Activated T-helper 1 cell treated with anti-CD3 and anti-CD28 coated beads, Interleukin-12 subunit alpha, Interleukin-12 subunit beta, Interleukin-2, Interleukin-4 antibody, amounts not matched to agents 30 ng/mL and 10 ng/mL and 1 ng/mL, durations not matched to agents 14 hours and 24 hours and 36 hours (primary cell): ENCODE measurements at places on chromosomes 3 and 15. TPM values are rescaled to one million over a fixed set of nuclear protein-coding genes. Genes with fewer than 3 reads are reported as not detected.

CAMKV gene
- 0.96 and 1.0 TPM in 2 replicates for total RNA-seq

DNA sequence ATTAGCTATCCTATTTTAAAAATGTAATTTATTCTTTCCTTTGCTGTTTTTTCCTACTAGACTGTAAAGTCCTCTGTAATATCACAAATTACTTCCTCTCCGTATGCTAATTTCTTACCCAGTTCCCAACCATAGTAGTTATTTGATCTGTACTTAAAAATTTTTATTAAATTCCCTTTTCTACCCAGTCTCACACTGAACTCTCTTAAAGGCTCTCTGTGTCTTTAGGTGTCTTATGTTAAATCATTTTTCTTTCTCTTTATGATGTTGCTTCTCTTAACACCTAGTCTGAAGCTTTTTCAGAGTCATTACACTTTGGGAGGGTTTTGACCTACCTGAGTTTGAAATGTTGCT lies 378.6 kb downstream of the NSUN3 start:
- no peaks in the 10 kb centered on the region for H3K36me3 ChIP-seq
- no peaks in the 10 kb centered on the region for H3K27me3 ChIP-seq
- DNase-seq, result no peak
- no peak overlapping the region for H3K4me3 ChIP-seq
- H3K27ac ChIP-seq, result no peak overlapping the region

- H3K27ac ChIP-seq, result no peak overlapping the region
- H3K27me3 ChIP-seq, result no peaks in the 10 kb centered on the region
- H3K4me3 ChIP-seq, result no peak overlapping the region
- H3K4me1 ChIP-seq, result no peaks in the 10 kb centered on the region
These were observed 475.3 kb downstream of the FHIT start for GRCh38 chr3:60775985-60776384.

COPG1 gene
- 157 and 160 TPM in 2 replicates for total RNA-seq

GOLGA8J gene
- total RNA-seq, result 0.23 TPM in 1 of 2 replicates, not detected in the other

NDUFB4 gene
- total RNA-seq, result 107 and 108 TPM in 2 replicates

- H3K36me3 ChIP-seq, result no peaks in the 10 kb centered on the region
- peaks cover 10% of the 10 kb centered on the region for H3K4me1 ChIP-seq
- peaks cover 7% of the 10 kb centered on the region for H3K27me3 ChIP-seq
- H3K4me3 ChIP-seq, result no peak overlapping the region
- H3K27ac ChIP-seq, result no peak overlapping the region
- no peak for DNase-seq
These were observed 123.6 kb upstream of the SMAD3 start for GRCh38 chr15:66941791-66942190.

- H3K27me3 ChIP-seq, result no peaks in the 10 kb centered on the region
- H3K36me3 ChIP-seq, result no peaks in the 10 kb centered on the region
- no peak for DNase-seq
- no peaks in the 10 kb centered on the region for H3K4me1 ChIP-seq
These were observed 56.1 kb upstream of the C3orf49 start for GRCh38 chr3:63762934-63763550.

DNA sequence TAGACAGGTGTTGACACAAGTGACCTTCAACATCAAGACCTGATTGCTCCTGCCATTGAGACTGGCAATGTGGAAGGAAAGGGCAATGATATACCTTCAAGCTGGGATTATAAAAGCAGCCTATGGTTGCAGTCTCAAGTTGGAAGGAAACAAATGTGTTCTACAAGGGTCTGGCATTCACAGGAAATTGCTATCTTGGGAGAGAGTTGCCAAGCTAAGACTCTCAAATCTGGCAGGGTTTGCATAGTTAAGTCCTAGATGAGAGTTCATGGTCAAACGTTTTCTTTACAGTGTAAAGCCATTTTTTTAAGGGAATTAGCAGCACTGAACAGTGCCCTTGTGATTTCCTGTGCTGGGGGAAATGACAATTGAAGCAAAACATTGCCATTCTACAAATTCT lies 546.9 kb upstream of the CFAP20DC start:
- H3K4me3 ChIP-seq, result no peak overlapping the region
- no peak for DNase-seq
- peaks cover 10% of the 10 kb centered on the region for H3K27me3 ChIP-seq
- no peaks in the 10 kb centered on the region for H3K36me3 ChIP-seq
- no peaks in the 10 kb centered on the region for H3K4me1 ChIP-seq

GOLGA6L10 gene
- total RNA-seq, result 0.32 and 1.2 TPM in 2 replicates

GRCh38 chr15:65420975-65421359 lies 1.8 kb downstream of the IGDCC4 start:
- H3K36me3 ChIP-seq, result peaks cover 5% of the 10 kb centered on the region
- DNase-seq, result no peak
- H3K4me3 ChIP-seq, result no peak overlapping the region
- peaks cover 64% of the 10 kb centered on the region for H3K27me3 ChIP-seq
- H3K4me1 ChIP-seq, result peaks cover 14% of the 10 kb centered on the region

CHRFAM7A gene
- total RNA-seq, result not detected in 2 replicates

NR2E3 gene
- total RNA-seq, result not detected in 2 replicates

- H3K27ac ChIP-seq, result no peak overlapping the region
- no peaks in the 10 kb centered on the region for H3K4me1 ChIP-seq
- H3K36me3 ChIP-seq, result no peaks in the 10 kb centered on the region
- no peak for DNase-seq
- peaks cover 4% of the 10 kb centered on the region for H3K27me3 ChIP-seq
These were observed 225.3 kb downstream of the XXYLT1 start for GRCh38 chr3:195045481-195046210.

DNA sequence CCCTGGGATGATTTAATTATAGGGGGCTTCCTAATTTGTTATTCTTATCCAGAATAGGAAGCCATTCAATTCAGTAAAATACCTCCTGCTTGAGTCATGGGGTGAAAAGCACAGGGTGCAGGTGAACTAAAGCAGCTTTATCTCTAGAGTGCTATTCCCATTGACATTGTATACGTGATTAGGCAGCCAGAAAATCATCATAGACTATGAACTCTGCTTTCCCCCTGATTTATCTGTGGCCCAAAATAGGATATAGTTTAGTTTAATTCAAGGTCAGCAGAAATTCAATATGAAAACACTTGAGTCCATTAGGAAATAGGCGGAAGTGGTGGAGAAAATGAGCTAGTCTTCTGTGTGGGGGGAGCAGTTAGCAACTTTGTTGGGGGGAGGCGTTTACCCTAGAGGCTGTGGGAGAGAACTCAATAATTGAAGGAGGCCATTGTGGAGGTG lies 18.2 kb upstream of the PRKCI start:
- H3K4me1 ChIP-seq, result no peaks in the 10 kb centered on the region
- H3K4me3 ChIP-seq, result no peak overlapping the region
- no peak overlapping the region for H3K27ac ChIP-seq
- no peaks in the 10 kb centered on the region for H3K36me3 ChIP-seq
- DNase-seq, result no peak

GRCh38 chr3:30530084-30530483 lies 76.3 kb upstream of the TGFBR2 start:
- H3K4me1 ChIP-seq, result peaks cover 1% of the 10 kb centered on the region
- DNase-seq, result no peak

DNA sequence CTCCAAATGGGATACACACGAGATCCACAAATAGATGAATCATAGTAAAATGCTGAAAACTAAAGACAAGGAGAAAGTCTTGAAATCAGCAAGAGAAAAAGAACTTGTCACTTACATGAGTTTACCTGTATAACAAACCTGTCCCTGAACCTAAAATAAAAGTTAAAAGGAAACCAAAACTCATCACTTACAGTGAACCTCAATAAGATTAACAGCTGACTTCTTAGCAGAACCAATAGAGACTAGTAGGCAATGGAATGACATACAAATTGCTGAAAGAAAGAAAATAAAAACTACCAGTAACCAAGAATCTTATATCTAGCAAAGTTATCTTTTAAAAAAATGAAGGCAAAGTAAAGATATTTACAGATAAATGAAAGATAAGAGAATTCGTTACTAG lies 27.4 kb downstream of the SEC22A start:
- no peak overlapping the region for H3K27ac ChIP-seq
- peaks cover 51% of the 10 kb centered on the region for H3K36me3 ChIP-seq
- H3K27me3 ChIP-seq, result no peaks in the 10 kb centered on the region
- H3K4me3 ChIP-seq, result no peak overlapping the region

GRCh38 chr3:43709022-43709421 lies 18.3 kb downstream of the ABHD5 start:
- H3K4me3 ChIP-seq, result no peak overlapping the region
- H3K27me3 ChIP-seq, result no peaks in the 10 kb centered on the region
- peaks cover 11% of the 10 kb centered on the region for H3K4me1 ChIP-seq
- DNase-seq, result no peak
- H3K36me3 ChIP-seq, result peaks cover 24% of the 10 kb centered on the region
- no peak overlapping the region for H3K27ac ChIP-seq

GRCh38 chr3:70471464-70472342 lies 159.3 kb upstream of the MDFIC2 start:
- no peak overlapping the region for H3K27ac ChIP-seq
- H3K36me3 ChIP-seq, result no peaks in the 10 kb centered on the region
- peaks cover 2% of the 10 kb centered on the region for H3K27me3 ChIP-seq
- no peak overlapping the region for H3K4me3 ChIP-seq

DNA sequence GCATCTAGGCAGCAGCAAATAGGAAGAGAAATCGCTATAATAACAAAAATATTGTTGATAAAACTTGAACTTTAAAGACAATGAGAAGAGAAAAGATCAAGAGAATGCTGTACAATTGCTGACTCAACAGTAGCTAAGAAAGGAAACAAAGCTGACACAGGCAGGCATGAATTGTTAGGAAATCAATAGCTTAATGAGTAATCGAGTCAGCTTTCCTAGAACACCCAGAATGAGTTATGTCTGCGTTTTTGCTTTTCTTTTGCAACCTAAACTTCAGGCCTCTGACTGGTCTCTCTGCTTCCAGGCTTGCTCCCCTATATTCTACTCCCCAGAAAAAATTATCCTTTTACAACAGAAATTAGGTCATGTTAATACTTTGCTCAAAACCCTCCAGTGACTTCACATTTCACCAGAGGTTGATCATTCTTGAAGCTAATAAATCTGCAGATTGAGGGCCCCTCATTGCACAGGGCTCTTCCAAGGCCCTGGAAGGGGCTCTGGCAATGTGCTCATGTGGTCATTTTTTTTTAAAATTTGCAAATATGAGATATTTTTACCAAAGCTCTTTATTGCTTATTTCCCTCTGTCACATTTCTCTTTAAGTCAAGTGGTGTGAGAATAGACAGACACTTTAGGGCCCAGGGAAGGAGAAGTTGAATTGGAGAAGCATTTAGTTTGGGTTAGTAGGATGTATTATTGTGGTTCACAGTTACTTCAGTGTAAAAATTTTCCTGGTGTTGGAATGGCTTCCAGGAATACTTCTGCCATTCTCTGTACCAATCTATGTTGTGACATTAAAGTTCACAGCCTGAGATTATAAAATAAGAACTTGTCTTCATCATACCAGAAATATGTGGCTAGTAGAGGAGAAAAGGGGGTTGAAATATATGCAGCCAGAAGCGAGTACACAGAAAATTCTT lies 116.3 kb downstream of the TMCO5A start:
- DNase-seq, result no peak
- peaks cover 11% of the 10 kb centered on the region for H3K4me1 ChIP-seq
- no peaks in the 10 kb centered on the region for H3K27me3 ChIP-seq
- no peaks in the 10 kb centered on the region for H3K36me3 ChIP-seq

CTDSPL gene
- 3.5 and 3.7 TPM in 2 replicates for total RNA-seq

- H3K4me1 ChIP-seq, result peaks cover 40% of the 10 kb centered on the region
- H3K27ac ChIP-seq, result peak overlapping the region; percentile 73
- H3K36me3 ChIP-seq, result peaks cover 6% of the 10 kb centered on the region
- H3K4me3 ChIP-seq, result no peak overlapping the region
- no peaks in the 10 kb centered on the region for H3K27me3 ChIP-seq
These were observed 5.3 kb upstream of the CALML4 start for GRCh38 chr15:68210409-68210756.

DNA sequence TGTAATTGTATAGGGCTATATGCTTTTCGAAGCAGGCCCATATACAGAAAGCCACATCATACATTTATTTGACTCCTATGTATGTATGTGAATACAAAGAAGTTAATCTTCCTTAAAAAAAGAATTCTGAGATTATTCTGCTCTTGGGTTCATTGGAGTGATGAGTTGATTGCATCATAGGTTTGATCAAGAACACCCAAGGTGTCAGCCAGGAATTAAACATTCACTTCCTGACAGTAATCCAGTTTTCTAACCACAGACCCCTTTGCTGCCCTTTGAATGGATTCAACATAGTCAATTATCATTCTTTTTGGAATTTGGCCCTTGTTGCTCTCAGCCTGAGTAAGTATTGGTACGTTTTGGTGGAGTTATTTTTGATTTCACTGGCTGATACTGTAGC lies 225.6 kb downstream of the CACNA2D3 start:
- no peak for DNase-seq
- no peak overlapping the region for H3K4me3 ChIP-seq
- H3K27ac ChIP-seq, result no peak overlapping the region
- no peaks in the 10 kb centered on the region for H3K27me3 ChIP-seq
- no peaks in the 10 kb centered on the region for H3K36me3 ChIP-seq

TGM4 gene
- not detected in 2 replicates for total RNA-seq

- H3K36me3 ChIP-seq, result no peaks in the 10 kb centered on the region
- H3K27me3 ChIP-seq, result no peaks in the 10 kb centered on the region
- H3K4me1 ChIP-seq, result no peaks in the 10 kb centered on the region
These were observed 187.7 kb upstream of the CHRNA7 start for GRCh38 chr15:31842532-31843195.

GRCh38 chr3:16140116-16140893 lies 34.2 kb upstream of the GALNT15 start:
- no peak for DNase-seq
- peaks cover 7% of the 10 kb centered on the region for H3K27me3 ChIP-seq
- H3K4me1 ChIP-seq, result no peaks in the 10 kb centered on the region
- H3K36me3 ChIP-seq, result no peaks in the 10 kb centered on the region
- H3K4me3 ChIP-seq, result no peak overlapping the region

- H3K36me3 ChIP-seq, result peaks cover 35% of the 10 kb centered on the region
- H3K27ac ChIP-seq, result no peak overlapping the region
- H3K27me3 ChIP-seq, result peaks cover 4% of the 10 kb centered on the region
- DNase-seq, result peak; percentile 15
These were observed 9.6 kb downstream of the VGLL4 start for GRCh38 chr3:11634081-11634635.

- H3K27ac ChIP-seq, result peak overlapping the region; percentile 69
- DNase-seq, result no peak
- no peak overlapping the region for H3K4me3 ChIP-seq
- peaks cover 20% of the 10 kb centered on the region for H3K4me1 ChIP-seq
- no peaks in the 10 kb centered on the region for H3K27me3 ChIP-seq
These were observed 21.0 kb downstream of the ZNF80 start for GRCh38 chr3:114216186-114216970.

ASB14 gene
- not detected in 2 replicates for total RNA-seq

DNA sequence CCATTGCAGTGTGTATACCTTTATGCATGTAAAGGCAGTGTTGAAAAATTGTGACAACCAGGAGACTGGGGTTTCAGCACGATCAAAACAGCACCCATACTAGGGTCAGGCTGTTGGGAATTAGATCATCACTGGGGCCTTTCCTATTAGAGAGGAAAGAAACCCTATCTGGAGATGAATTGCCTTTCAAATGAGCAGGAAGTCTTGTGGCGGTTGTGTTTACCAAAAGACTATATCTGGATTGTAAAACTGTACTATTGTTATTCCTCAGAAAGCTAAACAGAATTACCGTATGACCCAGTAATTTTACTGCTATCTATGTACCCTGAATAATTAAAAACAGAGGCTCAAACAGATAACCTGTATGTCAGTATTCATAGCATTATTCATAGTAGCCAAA lies 10.1 kb downstream of the UBE2E1 start:
- H3K4me3 ChIP-seq, result no peak overlapping the region
- no peak for DNase-seq
- H3K36me3 ChIP-seq, result peaks cover 37% of the 10 kb centered on the region
- H3K27ac ChIP-seq, result no peak overlapping the region
- no peaks in the 10 kb centered on the region for H3K27me3 ChIP-seq
- peaks cover 46% of the 10 kb centered on the region for H3K4me1 ChIP-seq
